Prostate gland (tissue), 2 donors: ENCODE measurements at places on chromosomes 3 and 15.

DNA sequence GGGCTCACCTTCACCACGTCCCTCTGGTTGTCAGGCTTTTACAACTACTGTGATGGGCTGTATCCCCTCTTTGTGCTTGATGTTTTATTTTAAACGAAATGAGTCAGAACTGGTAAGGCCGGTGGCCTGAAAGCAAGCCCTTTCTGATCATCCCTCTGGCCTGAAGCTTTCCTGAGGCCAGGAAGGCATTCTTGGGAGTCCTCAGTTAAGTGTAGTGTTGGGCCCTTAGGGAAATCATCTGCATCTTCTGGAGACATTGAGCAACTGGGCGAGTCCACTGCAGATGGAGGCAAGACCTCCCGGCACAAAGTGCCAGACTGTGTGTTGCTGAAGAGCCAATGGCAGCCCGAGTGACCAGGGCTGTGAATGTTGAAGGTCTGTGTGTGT is 33.0 kb upstream of the AMOTL2 start:
- DNase-seq, result no peak

DNA sequence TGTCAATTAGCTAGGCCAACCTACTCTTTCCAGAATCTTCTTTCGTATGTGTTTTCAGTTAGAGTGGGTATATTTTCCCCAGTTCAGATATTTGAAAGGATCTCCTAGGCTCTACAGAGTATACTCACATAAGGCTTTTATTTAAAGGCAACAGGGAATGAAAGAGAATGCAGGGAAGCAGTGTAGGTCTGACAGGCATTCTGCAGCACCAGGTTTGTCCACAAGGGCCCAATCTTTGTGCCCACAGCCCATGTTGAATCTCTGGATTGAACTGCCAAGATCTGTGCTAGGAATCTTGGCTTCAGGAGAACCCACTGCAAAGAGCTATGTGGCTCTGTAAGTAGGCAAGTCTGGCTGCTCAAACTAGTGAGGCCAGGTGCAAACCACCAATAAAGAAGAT is 24.2 kb upstream of the GALNT15 start:
- no peak for DNase-seq

DNA sequence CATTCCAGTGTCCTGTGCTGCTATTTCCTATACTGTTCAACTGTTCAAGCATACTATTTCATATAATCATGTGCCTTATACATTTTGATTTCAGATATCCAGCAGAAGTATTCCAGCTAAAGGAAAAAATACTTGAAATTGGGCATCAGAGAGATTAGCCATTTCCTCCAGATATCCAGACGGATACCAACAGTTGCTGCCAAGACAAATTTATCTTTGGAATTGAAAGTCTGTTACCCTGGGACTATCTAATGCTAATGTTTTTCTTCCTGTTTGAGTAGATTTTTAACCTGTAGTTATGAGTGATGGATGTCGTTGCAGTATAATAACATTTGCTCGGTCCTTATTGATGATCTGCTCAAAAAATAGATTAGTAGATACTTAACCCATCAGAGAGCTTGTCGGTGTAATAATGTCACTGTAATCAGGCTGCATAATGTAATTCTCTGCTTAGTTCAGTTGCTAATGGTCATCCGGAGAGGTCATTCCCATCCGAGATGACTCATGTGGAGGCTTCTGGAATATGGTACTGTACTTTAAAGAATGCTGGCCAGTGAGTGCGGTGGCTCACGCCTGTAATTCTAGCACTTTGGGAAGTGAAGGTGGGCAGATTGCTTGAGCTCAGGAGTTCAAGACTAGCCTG is 51.5 kb downstream of the TIMP4 start:
- DNase-seq, result no peak

DNA sequence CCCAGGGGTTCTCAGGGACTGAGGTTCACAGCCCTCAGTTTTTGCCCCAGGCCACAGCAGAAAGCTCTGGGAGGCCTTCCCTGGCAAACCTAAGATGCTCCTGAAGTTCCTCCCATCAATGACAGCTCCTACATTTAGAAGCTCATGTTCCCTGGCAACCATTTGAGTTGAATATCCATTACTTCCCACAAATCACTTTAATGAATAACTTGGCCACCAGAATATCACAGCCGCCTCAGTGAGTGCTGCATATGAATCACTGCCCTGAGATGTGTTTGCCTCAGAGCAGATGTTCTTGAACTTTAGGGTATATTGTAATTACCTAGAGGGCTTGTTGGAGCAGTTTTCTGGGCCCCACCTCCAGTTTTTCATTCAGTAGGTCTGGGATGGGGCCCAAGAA is 27.4 kb downstream of the SLCO2A1 start:
- DNase-seq, result no peak

GRCh38 chr15:45064386-45064785 is 41.4 kb downstream of the SORD start:
- no peak for DNase-seq

- no peak for DNase-seq
Observed at GRCh38 chr3:9008550-9009255, 45.4 kb upstream of the RAD18 start.

GRCh38 chr3:155917781-155918180 is 47.3 kb downstream of the GMPS start:
- no peak for DNase-seq

GRCh38 chr3:4814305-4814903 is 164.8 kb upstream of the BHLHE40 start:
- DNase-seq, result no peak

- no peak for DNase-seq
Observed at GRCh38 chr15:38620851-38621594, 56.4 kb upstream of the RASGRP1 start.

DNA sequence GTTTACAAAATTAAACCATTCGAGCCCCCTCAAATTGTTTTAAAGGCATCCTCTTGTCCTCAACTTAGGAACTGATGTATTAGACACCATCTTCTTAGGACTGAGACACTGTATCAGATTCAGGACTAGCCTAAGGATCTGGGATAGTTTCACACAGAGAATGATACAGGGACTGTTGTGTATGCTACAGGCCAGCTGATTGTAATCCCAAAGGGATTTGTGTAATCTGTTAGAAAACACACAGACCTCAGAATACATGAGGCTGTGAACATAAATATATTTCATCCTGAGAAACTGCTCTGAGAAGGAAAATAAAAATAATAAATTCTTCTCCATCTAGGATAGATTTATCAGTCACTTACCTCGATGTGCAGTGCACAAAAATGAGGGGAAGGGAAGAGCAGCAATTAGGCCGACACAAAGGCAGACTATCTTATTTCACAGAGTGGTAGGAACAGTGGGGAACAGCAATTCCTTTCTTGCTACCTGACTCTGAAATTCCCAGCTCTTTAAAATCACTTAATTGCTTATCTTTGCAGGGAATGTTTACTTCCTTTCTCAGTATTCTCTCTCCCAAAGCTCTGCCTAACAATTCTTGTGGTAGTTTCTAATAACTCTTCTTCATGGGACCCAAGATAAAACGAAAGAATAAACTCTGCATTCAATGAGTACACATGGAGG is 322.5 kb downstream of the MAGI1 start:
- DNase-seq, result no peak

DNA sequence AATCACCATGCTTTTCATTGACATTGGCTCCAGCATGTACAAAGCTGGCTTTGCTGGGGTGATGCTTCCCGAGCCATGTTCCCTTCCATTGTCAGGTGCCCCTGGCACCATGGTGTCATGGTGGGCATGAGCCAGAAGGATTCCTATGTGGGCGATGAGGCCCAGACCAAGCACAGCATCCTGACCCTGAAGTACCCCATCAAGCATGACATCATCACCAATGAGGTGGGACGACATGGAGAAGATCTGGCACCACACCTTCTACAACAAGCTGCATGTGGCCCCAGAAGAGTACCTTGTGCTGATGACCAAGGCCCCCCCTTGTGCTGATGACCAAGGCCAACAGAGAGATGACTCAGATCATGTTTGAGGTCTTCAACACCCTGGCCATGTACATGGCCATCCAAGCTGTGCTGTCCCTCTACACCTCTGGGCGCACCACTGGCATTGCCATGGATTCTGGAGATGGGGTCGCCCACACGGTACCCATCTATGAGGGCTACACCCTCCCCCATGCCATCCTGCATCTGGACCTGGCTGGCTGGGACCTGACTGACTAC is 17.6 kb upstream of the RBP2 start:
- DNase-seq, result no peak

DNA sequence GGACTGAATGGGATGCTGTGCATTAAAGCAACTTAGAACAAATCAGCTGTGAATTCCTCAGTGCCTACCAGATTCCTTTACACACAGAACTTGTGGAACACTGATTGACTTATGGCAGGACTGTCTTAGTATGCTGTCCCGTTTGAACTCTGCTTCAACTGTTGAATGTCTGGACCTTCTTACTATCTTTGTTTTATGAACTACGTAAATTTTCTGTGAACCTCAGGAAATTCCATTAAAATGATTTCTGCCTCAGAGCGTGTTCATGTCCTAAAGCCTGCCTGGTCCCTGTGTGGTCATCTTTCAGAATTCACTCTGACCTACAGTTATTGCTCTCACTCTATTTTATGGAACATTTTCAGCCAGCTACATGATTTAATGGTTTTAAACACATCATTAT is 29.4 kb upstream of the FBN1 start:
- no peak for DNase-seq

- no peak for DNase-seq
Observed at GRCh38 chr3:184022323-184022722, 4.6 kb upstream of the ABCC5 start.

DNA sequence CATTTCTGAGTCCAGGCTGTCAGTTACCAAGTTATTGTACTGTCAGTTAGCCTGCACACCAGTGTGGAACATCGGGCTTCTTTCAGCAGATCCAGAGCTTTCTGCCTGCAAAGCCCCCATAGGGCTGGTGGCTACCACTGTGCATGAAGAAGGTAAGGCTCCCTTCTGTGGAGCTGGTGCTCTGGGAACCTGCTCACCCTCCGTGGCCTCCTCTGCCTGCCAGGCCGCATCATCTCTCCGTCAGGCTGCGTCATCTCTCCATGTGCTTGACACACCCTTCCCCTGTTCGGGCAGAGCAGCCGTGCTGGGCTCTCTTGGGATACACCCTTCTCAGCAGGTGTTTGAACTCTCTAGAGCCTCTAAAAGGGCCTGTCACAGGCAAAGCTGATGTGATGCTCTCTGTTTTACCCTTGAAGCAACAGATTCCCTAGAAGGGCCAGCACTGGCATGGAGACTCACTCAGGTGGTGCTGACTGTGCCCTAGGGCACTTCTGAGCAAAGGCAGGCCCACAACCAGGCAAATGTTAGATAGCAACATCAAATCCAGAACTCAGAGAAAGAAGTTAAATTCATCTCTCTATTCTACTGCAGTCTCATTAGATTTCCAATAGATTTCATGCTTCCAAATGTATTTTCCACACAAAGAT is 261.1 kb downstream of the EPHB1 start:
- DNase-seq, result no peak

DNA sequence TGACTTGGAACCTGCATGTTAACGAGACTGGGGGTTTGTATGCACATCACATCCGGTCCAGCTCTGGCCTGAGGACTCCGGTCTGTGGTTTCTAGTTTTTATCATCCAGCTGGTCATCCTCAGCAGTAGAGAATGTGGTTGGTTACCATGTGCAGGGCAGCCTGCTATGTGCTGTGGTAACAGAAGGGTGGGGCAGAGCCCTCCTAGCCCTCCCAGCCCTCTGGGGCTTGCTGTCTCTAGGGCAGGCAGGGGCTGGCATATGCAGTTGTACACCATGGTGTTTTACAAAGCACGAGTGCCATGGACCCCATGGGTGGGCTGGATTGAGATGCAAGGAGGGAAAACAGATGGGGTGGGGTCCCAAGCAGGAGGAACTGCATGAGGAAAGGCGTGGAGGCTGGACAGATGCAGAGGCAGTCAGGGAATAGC is 70.2 kb downstream of the APBA2 start:
- DNase-seq, result no peak

DNA sequence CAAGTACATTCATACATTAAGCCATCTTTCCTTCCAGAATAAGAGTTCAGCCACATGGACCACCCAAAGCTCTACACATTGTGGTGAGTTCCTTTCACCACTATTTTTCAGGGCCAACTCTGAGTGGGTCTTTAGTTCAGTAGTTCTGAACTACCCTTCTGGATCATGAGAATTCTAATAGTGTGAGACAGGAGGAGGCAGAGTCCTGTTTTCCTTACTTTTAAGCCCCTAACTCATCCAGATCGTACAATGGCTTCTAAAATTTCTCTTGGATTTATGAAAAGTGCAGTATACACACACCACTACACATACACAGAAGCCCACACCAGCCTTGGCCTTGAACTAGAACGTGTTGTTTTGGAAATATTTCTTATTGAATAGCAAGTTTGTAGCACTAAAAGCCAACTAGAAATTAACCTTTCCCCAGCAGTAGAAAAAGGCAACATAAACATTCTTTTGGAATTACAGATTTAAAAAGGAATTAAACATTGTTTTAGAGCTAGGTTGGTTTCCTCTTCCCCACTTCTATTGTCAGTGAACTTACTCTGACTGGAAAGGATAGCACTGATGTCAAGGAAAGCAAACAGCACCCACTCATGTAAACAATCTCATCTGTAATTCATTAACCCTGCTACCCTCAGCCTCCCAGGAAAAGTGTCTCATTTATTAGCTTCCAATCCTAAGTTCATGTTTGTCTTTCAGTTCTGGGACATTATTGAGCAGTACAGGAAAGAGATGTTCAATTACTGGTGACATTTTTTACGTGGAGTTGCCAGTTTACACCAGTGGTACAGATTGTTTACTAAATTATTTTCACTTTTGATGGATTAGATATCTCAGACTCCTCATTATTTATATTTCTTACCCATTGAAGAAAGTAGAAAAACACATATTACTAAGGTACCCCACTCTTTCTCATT is 95.7 kb upstream of the AGTR1 start:
- DNase-seq, result no peak

DNA sequence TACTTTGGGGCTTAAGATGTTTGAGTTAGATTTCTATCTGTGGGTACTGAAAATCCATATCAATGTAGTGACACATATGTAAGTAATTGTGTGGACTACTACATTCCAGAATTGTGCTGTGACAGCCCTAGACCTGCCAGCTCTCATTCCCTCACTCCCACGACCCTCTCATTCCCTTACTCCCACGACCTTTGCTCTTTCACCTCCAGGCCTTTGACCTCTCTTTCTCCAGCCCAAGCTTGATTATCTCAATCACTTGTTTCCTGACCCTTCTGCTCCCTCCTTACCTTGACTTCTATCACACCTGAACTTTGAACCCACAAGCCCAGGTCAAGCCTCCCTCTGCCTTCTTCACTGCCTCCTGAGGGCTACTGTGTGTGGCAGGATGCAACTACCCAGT is 3.6 kb upstream of the RUVBL1 start:
- DNase-seq, result no peak

DNA sequence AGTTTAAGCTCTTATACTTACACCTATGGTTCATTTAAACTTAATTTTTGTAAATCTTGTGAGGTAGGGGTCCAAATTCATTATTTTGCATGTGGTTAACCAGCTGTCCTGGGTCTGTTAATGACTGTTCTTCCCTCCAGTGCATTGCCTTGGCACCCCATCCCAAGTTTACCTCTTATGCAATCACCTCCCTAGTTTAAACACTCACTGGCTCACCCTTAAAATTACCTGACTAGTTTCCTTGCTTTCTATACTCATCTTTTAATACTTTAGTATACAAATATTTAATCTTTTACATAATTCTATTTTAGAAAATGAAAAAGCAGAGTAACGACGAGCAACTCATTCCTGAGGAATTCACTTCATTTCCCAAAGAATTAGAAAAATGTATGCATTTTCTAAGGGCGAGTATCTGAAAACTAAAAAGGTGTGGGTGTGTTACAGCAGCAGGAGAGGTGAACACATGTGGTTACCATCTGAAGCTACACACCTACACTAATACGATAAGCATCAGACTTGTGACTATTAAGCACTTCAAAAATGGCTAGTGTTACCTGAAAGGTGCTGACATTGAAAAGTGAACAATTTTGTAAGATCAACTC is 33.7 kb downstream of the TJP1 start:
- DNase-seq, result no peak
